Activated naive CD8-positive, alpha-beta T cell treated with anti-CD3 and anti-CD28 coated beads, Interleukin-2, amount 50 U/mL, for 24 hours (primary cell): ENCODE measurements at places on chromosomes 1 and 21.

DNA sequence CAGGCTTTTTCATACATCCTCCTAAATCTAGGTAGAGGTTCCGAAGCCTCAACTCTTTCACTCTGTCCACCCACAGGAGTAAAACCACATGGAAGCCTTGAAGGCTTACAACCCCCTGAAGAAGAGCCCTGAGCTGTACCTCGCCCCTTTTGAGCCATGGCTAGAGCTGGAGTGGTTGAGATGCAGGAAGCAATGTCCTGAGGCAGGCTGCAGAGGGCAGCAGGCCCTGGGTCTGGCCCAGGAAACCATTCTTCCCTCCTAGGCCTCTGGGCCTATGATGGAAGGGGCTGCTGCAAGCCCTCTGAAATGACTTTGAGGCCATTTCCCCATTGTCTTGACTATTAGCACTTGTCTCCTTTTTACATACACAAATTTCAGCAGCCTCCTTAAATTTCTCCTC, 1503.0 kb downstream of the KCNT2 start:
- no peak for DNase-seq

GRCh38 chr1:200436436-200436835, 26.6 kb upstream of the ZNF281 start:
- no peak for DNase-seq

DNA sequence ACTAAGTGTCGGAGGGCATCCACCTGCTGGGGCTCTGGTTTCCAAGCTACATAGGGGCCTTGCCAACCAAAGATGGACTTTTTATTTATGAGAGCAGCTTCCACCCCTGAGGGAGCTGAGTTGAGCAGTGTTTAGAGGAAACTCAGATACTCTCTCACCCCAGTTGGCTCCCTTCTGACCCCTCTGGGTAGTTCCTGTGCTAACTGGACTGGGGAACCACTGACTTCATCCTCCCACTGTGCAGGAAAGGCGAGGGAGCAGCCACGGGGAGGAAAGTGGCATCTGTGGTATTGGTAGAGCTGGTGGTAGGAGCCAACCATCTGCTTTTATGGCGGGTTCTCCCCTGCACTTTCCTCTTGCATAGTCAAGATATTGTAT, 70.4 kb downstream of the MPZL1 start:
- DNase-seq, result no peak

GRCh38 chr1:24003331-24003972, 23.3 kb upstream of the SRSF10 start:
- DNase-seq, result no peak

DNA sequence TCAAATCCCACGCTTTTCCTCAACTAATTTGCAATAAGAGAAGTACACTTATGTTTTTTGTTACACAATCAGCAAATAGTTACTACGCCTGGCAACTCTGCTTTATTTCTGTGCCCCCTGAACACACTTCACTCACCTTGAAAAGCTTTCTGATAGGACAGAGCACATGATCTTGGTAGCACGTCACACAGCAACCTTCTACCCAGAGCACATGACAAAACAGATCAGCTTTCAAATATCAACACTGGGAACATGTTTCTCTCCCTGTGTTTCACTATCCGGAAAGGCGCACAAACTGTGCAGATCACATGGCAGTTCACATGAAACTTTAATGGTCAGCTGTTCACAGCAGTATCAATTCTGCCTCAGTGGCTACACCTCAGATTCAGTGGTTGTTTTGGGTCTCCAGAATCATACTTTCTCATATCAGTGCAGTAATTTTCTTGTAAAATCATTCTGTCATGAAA, 2.2 kb downstream of the SLC19A2 start:
- DNase-seq, result no peak

DNA sequence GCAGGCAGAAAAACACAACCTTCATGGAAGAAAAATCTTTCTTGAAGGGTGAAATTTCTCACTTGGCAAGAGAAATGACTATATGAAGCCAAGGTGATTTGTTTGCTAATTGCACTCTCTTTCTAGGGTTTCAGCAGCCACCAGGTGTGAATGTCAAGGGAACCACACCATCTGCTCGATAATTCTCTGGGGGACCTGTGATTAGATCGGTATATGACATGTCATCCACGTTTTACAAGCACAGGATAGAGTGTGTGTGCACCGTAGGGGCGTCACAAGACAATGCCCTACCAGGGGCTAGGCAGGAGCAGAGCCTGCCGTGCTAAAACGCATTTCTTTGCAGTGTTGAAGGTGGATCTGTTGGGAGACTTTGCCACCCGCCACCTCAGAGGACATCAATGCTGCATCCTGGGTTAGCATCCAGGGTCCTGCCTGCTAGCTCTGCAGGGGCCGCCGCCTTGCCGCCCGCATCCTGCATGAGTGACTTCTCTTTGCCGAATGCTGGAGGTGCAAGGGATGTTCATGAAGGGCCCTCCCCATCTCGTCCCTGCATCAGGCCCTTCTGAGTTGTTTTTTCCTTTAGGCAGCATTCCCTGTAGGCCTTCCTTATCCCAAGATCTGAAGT, 37.8 kb upstream of the CCSAP start:
- no peak for DNase-seq

DNA sequence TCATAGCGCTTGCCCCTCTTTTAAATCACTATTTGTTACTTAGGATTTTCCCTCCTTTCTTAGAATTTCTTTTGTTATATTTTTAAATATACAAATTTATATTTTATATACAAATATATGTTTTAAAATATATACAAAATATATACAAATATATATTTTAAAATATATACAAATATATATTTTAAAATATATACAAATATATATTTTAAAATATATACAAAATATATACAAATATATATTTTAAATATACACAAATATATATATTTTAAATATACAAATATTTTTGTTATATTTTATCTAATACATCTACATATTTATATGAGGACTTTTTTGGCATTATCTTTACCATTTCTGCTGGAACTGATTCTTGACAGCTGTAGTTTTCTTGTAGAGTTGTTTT, 50.9 kb upstream of the QSOX1 start:
- DNase-seq, result no peak

- DNase-seq, result no peak
Measured at GRCh38 chr1:198669771-198670170, 30.9 kb downstream of the PTPRC start.

- DNase-seq, result peak; percentile 32
Measured at GRCh38 chr1:144551107-144551542, 41.6 kb upstream of the PPIAL4F start.

- no peak for DNase-seq
Measured at GRCh38 chr21:45421071-45421845, 16.3 kb downstream of the COL18A1 start.

DNA sequence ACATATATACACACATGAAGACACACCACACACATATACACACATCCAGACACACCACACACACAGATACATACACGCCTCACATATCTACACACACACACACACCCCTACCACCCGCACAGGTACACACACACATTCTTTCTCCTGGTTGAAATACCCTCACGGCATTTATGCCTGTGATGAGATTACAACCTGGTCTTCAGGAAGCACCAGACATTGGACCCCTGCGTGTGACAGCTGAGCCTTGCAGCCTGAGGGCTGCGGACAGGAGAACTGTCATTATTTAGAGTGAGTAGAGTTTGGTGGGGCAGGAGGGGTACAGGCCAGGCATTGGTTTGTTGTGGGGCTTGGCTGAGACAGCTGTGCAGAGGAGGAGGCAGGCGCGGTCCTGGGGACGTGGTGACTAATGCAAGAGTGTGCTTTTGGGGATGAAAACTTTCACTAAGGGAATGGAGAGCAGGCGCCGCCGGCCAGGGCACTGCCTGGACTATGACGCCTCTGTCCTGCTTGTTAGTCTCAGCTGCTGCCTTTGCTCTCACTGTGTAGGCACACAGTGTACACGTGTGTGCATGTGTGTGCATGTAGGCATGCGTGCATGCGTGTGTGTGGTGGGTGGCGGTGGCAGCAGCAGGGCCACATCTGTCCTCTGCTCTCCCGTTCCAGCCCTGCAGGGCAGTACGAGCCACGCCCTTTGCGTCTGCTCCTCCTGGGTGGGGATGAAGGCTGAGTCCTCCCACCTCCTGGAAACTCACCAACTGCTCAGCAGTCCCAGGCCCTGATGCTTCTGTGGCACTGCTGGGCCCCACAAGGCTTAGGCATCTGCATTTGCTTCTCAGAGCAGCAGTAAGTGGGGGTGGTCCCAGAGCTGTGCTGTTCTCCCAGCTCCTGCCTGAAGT, 57.6 kb downstream of the SPSB1 start:
- no peak for DNase-seq

DNA sequence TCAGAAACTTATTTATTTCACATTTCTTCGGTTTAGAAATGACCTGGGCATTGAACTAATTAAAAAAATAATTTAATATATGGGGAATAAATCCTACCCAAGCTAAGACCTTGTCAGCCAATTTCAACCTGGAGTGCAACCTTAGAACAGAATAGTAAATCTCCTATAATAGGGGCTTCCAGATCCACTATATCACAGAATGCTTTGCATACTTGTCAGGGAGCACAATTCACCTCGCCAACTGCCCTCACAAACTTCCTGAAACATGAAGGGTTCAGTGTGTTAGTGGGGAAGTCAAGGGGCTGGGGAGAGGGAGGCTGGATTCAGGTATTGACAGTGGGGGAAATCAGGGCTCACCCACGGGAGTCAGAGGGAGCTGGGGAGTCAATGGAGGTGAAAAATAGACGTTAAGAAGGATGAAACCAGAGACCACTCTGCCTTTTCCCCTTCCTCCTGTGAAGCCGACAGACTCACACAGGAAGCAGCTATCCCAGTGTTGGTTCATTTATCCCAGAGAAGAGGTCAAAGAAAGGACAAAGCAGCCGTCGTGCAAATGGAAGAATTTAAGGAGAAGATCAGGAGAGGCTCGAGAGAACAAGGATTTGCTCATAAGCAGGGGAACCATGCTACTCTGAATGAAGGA, 453.3 kb downstream of the NUF2 start:
- DNase-seq, result no peak

GRCh38 chr1:150793221-150793620, 14.8 kb downstream of the CTSK start:
- DNase-seq, result no peak

DNA sequence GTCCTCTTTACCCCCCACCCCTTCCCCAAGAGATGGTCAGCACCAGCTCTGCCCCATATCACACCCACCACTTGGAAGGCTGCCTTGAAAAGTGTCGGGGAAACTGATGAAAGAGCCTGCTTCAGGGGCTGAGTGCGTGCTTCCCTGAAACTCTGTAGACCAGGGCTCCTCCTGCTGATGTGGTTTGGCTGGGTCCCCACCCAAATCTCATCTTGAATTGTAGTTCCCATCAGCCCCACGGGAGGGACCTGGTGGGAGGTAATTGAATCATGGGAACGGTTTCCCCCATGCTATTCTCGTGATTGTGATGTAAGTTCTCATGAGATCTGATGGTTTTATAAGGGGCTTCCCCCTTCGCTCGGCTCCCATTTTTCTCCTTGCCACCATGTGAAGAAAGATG, 36.4 kb downstream of the UBIAD1 start:
- no peak for DNase-seq
